ENCODE measurements at places on chromosomes 12 and 14.

- no peak for DNase-seq
Measured at GRCh38 chr14:74754157-74754556, 9.0 kb upstream of the YLPM1 start.

- DNase-seq, result peak; percentile 90
Measured at GRCh38 chr14:95519699-95520098, 3.2 kb upstream of the SYNE3 start.

DNA sequence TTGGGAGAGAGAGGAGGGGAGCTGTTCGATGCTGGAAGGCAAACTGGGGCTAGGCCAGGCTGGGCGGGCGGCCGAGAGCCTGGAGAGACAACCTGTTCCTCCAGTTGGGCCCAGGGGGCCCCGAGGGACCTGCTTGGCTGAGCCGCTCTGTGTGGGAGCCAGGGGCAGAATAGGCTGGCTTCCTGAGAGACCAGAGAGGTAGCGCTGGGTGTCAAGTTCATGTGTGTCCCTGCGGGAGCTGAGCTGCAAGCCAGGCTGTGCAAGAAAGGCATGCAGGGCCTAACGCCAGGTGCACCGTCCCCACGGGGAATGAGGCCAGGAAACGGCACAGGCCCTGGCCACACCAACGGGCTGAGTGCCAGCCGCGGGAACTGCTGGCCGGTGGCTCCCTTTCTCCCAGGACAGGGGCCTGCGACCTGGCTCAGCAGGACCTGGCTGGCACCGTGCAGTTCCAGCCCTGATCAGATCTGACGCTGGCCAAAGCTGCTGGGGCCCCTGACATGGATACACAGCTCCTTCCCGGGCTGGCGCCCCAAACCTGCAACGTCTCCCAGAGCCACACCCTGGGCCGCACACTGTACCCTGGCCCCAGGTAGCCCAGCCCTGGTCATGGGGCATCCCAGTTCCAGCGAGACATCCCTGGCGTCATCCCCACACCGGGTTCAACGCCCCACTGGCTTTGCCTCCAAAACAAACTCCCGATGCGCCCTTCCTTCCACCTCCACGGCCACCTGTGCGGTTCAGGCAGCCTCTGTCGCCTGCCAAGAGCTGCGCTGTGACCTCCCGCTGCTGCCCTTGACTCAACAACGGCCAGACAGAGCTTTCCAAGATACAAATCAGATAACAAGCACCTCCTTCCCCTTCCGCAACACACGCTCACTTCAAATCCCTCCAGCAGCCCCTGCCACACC lies 65.0 kb downstream of the RFLNA start:
- no peak for DNase-seq

DNA sequence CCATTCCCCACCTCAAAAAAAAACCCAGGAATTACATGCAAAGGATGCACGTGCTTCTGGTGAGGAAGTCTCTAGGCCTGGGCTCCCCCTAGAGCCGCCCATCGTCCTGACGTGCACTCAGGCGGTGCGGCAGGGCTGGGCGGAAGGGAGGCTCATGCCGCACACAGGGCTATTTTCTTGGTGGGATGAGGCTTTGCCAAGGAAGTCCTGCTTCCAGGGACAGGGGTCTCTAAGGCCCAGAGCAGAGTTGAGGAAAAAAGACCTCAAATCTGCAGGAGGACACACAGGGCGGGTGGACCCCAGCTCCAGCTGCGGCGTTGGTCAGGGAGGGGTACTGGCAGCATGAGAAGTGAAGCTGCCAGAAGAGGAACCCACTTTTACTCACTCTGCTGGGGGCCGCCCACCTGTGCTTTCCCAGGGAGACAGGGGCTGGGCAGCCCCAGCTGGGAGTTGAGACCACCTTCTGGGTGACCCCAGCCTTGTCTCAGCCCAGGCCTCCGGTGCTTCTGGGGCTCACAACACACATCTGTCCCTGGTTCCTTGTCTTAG lies 4.2 kb downstream of the RHOF start:
- DNase-seq, result peak; percentile 74

GRCh38 chr12:112820796-112821195 lies 29.2 kb downstream of the RPH3A start:
- no peak for DNase-seq

GRCh38 chr14:68327231-68327630 lies 465.6 kb downstream of the ZFP36L1 start:
- no peak for DNase-seq

DNA sequence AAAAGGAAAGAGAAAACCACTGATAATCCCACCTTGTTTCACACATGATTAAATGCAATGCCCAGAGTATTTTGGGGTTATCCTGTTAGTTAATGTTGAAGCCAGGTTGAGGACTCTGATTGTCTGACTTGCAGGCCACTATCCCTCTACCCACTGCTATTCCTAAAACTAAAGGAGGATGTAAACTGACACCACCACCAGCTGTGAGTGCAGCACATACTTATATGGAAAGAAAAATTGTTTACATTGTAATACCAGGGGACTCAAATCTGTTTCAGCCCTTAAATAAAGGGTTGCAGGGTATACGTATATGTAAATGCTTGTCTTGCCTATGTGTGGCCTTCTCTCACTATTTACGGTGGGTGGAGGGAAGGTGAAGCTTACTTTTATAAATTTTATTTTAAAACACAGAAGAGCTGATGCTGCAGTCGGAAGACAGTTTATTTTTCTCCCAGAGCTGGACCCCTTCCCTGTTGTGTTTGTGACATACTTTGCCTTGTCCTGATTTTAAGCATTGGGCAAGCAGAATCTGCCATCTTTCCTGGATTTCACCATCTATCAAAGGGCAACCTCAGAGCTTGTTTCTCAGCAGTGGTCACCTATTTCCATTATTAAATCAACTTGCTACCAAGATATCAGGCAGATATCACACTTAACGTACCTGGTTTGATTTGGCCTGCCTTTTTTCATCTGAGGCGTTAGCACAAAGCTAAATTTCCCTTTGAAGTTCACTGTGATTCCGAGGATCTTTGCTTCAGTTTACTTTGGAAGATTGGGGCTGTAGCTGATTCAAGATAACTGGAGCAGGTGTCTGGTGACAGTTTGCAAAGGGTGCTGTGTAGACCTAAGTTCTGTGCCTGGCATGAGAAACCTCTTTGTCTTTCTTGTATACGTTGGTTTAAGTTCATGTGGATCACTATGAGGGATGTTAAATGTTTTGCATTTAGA lies 25.2 kb downstream of the DAAM1 start:
- DNase-seq, result no peak

- no peak for DNase-seq
Measured at GRCh38 chr14:68876976-68877375, 84.1 kb upstream of the ZFP36L1 start.

GRCh38 chr12:11509326-11509725 lies 114.0 kb upstream of the PRB2 start:
- no peak for DNase-seq

DNA sequence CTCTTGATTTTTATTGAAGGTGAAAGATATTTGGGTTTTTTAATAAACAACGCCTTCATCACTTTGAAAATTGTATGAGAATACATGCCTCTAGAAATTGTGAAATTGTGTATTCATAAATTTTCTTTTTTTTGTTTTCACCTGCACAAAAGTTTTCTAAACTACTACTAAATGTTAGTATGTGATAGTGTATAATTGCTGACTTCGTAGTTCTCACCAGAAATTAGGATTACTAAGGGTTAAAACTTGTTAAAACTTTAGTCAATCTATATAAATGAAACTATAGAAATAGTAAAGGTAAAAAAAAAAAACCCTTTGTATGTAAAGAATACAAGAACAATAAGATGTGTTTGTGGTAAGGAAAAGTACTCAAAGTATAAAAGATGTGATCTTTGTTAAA lies 496.5 kb upstream of the ATP2B1 start:
- no peak for DNase-seq

DNA sequence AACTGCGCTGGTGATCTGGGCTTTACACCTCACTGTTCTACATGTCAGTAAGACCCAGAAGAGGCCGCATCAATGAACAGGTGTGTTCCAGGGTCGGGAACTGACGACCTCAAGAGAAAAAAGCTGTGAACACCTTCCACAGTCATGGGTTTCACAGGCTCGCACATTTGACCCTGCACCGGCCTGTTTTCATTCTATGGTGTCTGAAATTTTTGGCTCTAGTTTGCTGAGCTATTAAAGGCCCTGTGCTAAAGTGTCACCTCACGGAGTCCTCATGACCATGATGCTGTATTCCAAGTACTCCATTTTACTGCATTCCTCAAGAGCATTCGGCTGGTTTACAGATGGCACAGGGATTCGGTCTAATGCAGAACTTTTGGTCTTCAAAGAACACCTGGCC lies 78.9 kb downstream of the KDM2B start:
- DNase-seq, result no peak

- DNase-seq, result peak; percentile 95
Measured at GRCh38 chr12:10497602-10498001, 8.1 kb upstream of the EIF2S3B start.

- DNase-seq, result no peak
Measured at GRCh38 chr12:15636060-15636890, 152.9 kb downstream of the EPS8 start.

- DNase-seq, result no peak
Measured at GRCh38 chr14:51610771-51611170, 40.9 kb upstream of the FRMD6 start.

DNA sequence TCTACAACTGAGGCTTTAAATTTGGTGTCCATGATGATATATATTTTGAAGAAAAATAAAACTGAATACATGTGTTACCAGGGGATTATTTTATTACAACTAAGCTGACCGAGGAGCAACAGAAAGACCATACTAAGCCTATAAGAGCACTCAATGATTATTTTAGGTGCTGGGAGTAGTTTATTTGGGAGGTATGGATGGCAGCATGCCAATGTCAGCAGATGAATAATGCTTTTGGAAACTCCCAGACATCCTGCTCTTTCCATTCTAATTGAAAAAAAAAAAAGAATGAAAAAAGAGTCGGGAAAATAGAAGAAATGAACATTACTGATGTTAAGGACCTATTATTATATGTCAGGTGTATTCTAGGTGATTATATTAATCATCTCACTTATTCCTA lies 441.2 kb downstream of the BTG1 start:
- DNase-seq, result no peak

DNA sequence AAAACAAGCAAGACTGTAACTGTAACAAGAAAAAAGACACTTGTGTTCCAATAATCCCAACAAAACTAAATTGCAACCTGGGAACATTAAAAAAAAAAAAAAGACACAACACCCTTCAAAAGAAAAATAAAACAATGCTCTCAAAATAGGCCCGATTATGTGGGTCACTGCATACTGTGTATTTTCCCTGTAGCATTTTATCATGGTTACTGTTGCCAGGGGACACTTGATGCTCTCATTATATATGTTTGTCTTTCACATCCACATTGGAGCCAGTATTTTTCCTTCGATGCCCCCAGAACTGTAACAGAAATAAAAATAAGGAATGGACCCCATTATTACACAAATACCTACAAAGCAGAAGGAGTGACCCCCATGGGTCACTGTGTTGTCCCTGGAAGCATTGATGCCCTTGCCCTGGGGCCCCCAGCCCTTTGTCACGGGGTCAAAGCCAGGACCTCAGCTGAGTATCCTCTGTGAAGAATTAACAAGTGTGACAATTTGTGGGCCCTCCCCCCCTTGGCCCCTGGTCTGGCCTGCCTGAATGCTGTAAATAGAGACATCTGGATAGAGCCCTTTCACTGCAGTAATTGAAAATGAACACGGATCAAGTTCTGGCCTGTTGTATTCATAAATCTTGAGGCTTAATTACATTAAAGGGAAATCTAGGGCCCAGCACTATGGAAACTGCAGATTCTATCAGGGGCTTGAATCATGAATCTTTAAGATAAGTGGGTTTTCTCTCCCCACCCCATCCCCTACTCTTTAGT lies 72.8 kb downstream of the C12orf42 start:
- no peak for DNase-seq

DNA sequence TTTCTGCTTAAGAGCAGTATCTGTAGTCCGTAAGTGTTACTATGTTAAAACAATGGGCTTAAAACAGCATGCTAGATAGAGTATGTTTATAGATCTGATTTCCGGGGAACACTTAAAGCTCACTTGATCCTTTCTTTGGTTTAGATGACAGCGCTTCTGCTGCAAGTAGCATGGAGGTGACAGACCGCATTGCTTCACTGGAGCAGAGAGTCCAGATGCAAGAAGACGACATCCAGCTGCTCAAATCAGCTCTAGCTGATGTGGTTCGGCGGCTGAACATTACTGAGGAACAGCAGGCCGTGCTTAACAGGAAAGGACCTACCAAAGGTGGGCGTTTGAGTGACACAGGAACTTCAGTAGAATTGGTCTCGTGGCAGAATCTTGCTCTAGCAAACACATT lies 57.5 kb downstream of the EML1 start:
- DNase-seq, result no peak

DNA sequence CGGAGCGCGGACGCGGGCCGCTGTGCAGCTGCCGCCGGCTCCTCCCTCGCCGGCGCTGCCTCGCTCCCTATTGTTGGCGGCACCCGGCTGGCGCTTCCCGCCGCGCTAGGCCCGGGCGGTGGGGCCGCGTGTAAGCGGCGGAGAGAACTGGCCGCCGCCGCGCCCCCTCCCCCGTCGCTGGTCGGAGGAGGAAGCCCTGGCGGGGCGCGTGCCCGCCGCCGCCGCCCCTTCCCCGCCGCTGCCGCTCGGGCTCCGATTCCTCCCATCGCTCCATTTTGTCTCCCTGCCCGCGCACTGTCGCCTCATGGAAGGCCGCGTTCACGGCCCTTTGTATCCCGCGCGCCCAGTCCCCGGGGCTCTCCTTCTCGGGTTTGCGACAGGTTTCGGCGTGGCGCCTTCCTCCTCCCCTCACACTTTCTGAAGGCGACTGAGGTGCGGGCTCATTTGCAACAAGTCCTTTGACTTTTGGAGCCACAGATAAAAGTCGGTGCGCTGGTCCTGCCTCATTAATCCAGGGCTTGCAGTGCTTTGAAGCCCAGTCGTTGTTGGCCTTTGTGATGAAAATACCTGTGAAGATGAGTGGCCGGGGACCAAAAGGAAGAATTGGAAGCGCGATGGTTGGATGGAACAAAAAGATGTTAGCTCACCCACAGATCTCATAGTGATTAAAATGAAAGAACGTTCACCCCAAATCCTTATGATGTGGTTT lies 707 bp downstream of the CPSF6 start:
- DNase-seq, result peak; percentile 54

GRCh38 chr12:20368651-20369304 lies 441 bp downstream of the PDE3A start:
- DNase-seq, result no peak

GRCh38 chr14:30657606-30658163 lies 35.6 kb downstream of the SCFD1 start:
- no peak for DNase-seq

Measured in activated CD8-positive, alpha-beta memory T cell treated with anti-CD3 and anti-CD28 coated beads, Interleukin-2, amount 10 ng/mL, durations not matched to agents 7 days and 5 days (primary cell).